T-helper 17 cell (primary cell): ENCODE measurements at places on chromosomes 3 and 15. TPM values are rescaled to one million over a fixed set of nuclear protein-coding genes. Genes with fewer than 3 reads are reported as not detected.

DNA sequence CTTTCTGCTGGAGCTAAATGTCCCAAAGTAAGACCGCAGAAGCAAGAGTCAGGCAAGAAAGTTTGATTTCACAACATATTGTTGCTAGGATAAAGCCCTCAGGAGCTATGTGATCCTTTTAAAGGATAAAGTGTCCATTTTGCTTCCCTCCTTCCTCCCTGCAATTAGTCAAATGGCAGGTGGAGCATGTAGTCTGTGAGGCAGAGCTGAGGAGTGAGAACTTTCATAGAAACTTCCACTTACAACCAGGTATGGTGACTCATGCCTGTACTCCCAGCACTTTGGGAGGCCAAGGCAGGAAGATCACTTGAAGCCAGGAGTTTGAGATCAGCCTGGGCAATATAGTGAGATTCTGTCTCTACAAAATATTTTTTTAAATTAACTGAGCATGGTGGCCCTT is 25.2 kb upstream of the RHCG start:
- DNase-seq = no peak

Gene ZNF502
- total RNA-seq = 0.91 TPM

Gene SEC62
- total RNA-seq = 85.7 TPM

DNA sequence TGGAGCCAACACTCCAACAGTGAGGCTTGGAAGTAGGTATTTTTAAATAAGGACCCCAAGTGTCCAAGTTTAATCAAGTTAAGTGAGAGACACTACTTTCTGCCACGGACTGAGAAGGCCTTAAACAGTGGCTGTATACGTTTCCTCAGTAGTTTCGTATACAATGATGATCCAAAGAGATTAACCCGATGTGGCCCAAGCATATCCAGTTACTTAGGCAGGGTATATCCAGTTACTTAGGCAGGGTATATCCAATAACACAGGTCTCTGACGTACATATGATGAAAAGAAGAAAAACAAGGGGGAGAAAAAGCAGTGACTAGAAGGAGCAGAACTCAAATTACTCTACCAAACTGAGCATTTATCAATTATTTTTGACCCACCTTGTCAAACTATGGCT is 591.4 kb downstream of the FOXP1 start:
- no peak for DNase-seq

Gene NTRK3
- not detected for total RNA-seq

- no peak for DNase-seq
These were observed 90.8 kb upstream of the PFN2 start for GRCh38 chr3:150061288-150062024.

- DNase-seq = no peak
These were observed 586.4 kb downstream of the GRM7 start for GRCh38 chr3:7447197-7447769.

GRCh38 chr3:174533286-174533685 is 325.8 kb upstream of the NAALADL2 start:
- DNase-seq = no peak

Gene RTP3
- total RNA-seq = not detected

DNA sequence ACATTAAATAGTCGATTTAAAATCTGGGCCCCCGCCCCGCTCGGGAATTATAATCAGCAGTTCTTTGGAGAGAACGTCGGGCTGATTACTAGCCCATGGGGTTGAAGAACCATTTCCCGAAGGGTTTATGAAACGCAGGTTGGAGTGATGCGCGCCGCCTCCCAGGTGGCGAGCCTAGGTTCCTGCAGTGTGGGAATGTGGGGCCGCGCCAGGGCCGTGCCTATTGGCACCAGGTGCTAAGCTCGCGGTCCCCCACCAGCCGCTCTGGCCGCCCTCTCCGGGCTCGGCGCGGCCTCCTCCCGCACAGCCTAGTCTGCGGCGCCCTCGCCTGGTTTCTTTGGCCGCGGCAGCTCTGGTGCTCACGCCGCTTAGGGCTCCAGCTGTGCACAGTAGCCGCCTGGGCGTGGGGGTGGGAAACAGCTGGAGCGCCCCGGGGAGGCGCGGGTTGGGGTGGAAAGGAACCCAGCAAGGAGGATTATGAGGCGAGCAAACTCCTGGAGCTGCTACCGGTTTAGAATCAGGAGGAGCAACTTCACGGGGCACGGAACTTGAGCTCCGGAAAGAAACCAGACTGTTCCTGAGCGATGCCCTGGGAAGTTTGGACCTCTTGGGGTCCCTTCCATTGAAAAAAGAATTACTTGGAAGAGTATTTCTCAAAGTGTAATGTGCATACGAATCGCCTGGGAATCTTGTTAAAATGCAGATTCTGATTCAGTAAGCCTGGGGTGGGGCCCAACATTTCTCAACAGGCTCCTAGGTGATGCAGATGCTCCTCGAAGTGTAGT is 5.6 kb upstream of the MECOM start:
- DNase-seq = no peak

DNA sequence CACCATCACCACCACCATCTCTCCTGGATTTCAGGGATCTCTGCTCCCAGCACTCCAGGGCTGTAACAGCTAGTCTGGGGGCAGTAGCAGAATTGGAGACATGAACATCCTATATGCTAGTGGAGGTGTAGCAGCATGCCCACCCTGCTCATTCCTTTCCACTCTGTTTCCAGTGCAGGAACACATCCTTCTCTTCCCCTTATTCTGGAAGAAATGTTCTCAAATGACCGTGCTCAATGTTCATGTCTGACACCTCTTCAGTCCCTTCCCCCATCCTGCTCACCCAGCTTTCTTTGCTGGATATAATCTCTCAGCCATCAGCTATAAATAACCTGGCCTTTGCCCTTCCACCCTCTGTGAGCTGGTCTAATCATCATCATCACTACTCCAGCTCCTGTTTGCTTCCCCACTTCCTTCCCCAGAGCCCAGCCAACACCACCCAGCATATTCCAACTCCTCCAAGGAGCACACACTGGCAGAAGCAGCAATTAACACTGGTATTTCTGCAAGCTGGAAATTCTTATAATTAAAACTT is 31.1 kb downstream of the DCLK3 start:
- DNase-seq = no peak

DNA sequence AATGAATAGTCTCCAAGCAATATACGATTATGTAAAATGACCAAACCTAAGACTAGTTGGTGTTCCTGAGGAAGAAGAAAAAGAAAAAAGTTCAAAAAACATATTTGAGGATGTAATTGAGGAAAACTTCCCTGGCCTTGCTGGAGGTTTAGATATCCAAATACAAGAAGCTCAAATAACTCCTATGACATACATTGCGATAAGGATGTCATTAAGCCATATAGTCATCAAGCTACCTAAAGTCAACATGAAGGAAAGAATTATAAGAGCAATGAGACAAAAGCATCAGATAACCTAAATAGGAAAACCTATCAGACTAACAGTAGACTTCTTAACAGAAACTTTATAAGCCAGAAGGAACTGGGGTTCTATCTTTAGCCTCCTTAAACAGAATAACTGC is 231.1 kb downstream of the TUSC7 start:
- no peak for DNase-seq

Gene FRMD5
- not detected for total RNA-seq

DNA sequence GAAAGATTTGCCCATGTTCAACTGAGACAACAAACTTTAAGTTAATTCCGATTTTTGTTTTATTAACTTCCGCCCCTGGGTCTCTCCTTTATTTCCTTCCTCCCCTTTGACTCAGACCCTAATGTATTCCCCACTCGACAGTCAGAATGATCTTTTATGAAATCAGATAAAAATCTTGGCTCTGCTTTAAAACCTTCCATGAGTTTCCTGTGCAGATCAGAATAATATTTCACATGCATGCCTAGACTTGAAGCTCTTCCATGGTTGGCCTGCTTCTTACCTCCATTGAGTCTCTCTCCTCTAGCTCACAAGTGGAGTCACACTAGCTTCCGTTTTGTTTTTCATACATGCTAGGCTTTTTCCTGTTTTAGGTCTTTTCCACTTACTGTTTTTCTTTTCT is 116.8 kb upstream of the SPATA16 start:
- no peak for DNase-seq

DNA sequence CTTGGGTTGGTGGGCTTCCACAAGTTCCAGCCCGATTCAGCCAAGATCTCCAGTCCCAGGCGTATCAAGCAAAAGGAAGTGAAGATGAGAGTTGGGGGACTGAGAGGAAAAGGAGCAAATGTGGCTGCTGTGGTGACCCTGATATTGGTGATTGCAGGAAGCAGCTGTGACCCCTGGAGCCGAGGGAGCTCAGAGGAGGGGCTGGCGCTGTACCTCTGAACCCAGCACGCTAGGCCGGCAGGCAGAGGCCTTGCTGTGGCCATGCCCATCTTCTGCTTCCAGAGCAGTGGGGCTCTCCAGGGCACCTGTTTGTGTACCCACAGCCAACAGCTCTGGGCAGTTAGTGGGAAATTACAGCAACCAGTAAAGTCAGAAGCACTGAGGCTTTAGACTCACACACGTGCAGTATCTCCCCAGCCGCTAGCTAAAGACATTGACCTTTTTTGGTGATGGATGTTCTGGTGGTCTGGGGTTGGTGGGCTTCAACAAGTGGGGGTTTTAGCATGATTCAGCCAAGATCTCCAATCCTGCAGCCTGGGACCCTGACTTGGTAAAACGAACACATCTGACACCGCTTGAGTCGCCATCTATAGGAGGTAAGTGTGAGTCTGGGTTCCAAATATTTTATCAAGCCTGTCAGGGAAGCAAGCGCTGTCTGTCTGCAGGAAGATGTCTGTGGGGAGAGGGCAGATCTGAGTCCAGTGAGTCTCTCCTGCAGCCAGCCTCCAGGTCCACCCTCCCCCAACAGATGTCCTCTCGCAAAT is 33.1 kb downstream of the TM2D3 start:
- no peak for DNase-seq

GRCh38 chr3:181719991-181720680 is 8.4 kb downstream of the SOX2 start:
- no peak for DNase-seq

- no peak for DNase-seq
These were observed 78.1 kb upstream of the LMOD3 start for GRCh38 chr3:69200384-69201068.

DNA sequence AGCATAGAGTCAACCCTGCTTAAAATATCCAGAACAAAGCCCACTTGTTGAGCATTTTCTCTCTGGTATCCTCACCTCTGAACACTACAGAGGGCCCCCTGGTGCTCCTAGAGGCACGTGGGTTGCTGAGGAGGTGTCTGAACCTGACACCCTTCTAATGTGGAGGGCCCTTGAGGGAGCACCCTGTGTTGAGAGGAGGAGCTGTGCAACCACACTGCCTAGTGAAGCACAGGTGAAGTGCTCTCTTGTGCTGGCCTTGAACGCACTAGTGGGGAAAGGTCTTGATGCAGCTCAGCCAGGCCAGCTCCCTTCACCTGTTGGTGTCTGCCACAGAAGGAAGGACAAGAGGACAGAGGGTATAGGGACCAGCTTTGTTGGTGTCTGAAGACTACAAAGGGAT is 51.9 kb downstream of the CCK start:
- DNase-seq = no peak

DNA sequence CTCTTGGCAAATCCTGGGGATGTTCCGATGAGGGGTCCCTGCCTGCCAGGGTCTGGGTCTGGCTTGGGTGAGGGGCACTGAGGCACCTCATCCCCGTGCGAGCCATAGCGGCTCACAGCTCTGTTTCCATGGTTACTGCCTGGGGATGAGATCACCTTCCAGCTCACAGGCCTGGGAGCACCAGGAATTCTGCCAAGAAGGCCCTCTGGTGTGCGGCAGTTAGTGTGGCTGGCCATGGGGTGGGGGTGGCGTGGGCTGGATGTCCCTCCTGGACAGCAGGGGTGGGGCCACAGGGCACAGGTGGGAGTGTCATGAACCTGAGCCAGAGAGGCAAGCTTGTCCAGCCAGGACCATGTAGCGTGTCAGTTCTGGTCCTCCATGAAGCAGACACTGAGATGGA is 22.1 kb upstream of the PRR23E start:
- no peak for DNase-seq

GRCh38 chr3:27487383-27487782 is 3.2 kb upstream of the SLC4A7 start:
- DNase-seq = no peak

Gene CA12
- not detected for total RNA-seq

- no peak for DNase-seq
These were observed 6.7 kb upstream of the ZBED2 start for GRCh38 chr3:111601810-111602209.

DNA sequence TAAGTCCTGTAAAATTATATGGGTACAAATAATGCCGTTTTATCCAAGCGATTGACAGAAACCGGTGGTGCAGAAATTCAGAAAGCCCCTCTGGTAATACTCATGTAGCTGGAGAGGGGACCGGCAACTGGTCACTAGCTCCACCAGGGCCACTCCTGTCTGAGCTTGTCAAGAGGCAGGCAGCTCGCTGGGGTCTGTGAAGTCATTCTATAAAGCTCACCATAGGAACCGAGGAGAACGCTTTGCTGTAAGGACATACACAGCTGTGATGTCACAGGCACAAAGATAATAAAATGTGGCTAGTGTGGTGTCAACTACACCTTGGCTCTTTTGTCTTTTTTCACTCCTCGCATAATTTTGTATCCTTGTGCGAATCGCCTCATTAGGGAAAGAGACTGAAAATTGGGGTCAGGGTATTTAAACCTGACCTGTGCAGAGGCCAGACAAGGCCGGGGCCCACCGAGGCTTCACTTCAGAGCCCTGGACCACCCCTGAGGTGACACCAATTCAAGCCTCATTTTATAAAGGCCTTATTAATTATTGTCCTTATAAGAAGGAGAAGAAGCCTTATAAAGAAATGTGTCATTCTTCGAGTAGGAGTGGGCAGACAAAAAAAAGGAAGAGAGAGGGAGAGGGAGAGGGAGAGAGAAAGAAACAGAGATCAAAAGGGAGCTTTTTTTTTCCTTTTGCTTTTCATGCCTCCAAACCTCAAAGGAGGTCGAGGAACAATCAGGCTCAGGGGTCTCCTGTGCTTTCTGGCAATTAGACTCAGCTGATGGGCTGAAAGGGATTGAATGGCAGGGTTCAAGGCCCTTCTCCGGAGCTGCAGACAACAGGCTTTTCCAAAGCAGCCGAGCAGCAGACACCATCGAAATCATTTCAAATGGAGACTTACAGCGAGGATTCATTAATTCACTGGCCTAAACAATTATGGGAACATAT is 813.3 kb upstream of the ARRDC4 start:
- DNase-seq = no peak

Gene KAT2B
- total RNA-seq = 161 TPM
